ENCODE measurements at places on chromosomes 16 and 17.

GRCh38 chr17:8952191-8952590 is 13.3 kb downstream of the PIK3R5 start:
- DNase-seq: no peak

DNA sequence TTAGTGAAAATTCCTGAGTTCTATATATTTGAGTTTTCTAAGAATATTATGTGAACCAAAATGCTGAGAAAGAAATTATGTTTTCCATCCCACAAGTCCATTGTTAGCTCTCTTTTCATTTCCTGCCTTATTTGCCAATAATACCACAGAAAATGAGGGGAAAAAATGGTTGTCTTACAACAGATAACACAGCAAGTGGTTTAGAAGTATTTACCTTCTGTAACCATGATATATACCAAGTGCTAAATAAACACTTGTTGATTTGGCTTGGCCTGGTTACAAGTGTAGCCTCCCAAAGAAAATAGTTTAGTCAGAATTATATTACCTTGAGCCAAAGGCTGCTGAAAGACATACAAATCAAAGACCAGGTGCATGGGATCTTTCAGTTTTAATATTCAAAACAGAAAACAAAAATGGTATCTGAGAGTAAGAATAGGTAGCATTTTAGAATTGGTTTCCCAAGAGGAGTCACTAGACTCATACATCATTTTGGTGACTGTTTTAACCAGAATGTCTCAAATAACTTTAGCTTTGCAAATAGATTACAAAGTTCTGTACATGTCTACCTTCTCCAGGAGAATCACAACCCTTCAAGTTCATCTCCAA is 439.8 kb upstream of the DYNLRB2 start:
- no peak for DNase-seq

DNA sequence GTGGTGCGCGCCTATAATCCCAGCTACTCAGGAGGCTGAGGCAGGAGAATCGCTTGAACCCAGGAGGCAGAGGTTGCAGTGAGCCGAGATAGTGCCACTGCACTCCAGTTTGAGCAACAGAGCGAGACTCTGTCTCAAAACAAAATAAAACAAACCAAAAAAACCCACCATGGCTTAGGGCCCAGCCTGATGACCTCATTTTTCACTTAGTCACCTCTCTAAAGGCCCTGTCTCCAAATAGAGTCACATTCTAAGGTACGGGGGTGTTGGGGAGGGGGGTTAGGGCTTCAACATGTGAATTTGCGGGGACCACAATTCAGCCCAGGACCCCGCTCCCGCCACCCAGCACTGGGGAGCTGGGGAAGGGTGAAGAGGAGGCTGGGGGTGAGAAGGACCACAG is 1.4 kb upstream of the STH start:
- no peak for DNase-seq

GRCh38 chr17:39027455-39028035 is 60.3 kb upstream of the FBXO47 start:
- no peak for DNase-seq

GRCh38 chr16:17532338-17532995 is 61.7 kb upstream of the XYLT1 start:
- no peak for DNase-seq

GRCh38 chr17:45895969-45896785 is 1.8 kb downstream of the MAPT start:
- DNase-seq: peak; percentile 29

- no peak for DNase-seq
Measured at GRCh38 chr16:12387786-12388185, 411.3 kb downstream of the SNX29 start.

GRCh38 chr17:10646392-10646990 is 10.6 kb downstream of the MYH3 start:
- DNase-seq: peak; percentile 83

DNA sequence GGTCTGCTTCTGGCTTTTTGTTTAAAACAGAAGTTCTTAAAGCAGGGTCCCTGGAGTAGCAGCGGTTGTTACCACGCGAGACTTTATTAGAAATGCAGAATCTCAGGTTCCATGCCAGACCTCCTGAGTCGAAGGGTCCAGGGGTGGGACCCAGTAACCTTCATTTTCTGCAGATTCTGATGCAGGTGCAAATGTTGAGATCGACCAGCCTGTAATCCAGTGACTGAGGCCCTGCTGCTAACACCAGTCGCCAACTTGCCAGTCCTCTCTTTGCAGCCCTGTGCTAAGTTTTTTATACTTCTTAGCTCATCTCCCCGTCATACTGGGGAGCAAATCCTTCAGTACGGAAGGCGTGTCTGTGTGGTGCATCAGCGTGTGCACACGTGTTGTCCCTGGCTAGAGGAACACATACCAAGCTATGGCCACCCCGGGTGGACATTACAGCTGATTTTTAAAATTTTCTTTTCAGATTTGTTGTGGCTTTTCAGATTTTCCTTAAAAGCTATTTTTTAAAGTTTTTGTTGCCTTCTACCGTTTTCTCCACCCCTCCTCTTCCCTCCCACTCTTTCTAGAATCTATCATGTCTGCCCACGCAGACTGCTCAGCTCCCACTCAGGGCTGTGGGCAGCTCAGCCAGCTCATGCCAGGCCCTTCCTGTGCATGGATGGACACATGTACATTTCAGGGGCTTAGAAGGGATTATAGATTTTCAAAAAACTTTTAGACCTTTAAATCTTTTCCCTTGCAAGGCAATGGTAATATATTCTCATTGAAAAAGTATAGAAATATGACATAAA is 57.7 kb downstream of the MEAK7 start:
- no peak for DNase-seq

GRCh38 chr16:4387781-4388180 is 16.1 kb downstream of the VASN start:
- DNase-seq: peak; percentile 11

DNA sequence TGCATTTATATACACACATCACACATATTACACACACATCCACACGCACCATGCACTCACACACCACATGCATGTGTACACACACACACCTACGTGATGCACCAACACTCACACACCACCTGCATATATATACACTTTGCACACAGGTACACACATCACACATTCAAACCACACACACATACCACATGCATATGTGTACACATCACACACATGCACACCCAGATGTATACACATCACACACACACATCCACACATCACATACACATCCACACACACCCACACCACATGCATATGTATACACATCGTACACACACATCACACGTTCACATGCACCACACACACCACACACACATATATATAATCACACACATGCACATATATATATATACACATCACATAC is 281.8 kb downstream of the IRF8 start:
- DNase-seq: no peak

DNA sequence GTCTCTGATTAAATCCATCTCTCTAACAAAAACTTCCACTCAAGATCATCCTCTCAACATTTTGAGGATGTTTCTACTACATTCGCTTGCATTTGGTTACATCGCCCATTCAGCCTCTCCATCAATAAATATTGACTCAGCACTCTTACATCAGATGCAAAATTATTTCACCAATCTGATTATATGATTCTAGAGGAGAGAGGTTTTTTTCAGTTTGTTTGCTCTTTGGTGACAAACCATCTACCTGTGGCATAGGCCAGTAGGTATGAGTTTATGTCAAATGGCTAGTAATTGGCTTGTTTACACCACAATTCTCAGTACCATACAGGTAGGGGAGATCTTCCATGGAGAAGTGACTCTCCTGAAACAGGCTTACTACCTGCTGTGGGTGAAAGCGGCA is 52.3 kb downstream of the TOX3 start:
- DNase-seq: no peak

- no peak for DNase-seq
Measured at GRCh38 chr16:11476676-11477075, 110.0 kb downstream of the LITAF start.

- no peak for DNase-seq
Measured at GRCh38 chr16:12898551-12898950, 2.8 kb upstream of the SHISA9 start.

DNA sequence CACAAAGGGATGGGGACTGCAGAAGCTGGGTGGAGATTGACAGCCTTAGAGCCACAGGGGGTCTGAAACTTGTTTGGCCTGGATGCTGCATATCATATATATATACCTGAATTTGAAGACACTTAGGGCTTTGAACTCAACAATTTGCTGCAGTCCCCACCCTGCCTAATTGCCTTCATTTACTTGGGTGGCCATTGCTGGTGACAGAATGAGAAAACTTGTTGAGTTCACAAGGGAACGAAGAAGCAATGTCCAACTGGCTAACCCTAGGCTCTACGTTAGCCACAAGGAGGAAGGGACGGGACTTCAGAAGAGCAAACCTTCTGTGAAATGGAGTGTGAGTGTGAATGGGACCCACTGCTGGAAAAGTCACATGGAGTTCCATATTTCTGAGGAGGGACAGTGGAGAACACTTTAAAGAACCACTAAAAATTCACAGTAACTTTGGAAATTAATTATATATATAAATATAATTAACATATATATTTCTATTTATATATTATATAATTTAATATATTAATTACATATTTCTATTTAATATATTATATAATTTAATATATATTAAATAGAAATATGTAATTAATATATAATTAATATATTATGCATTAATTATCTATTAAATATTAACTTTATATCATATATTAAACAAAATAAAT is 215.3 kb upstream of the SOX9 start:
- DNase-seq: no peak

DNA sequence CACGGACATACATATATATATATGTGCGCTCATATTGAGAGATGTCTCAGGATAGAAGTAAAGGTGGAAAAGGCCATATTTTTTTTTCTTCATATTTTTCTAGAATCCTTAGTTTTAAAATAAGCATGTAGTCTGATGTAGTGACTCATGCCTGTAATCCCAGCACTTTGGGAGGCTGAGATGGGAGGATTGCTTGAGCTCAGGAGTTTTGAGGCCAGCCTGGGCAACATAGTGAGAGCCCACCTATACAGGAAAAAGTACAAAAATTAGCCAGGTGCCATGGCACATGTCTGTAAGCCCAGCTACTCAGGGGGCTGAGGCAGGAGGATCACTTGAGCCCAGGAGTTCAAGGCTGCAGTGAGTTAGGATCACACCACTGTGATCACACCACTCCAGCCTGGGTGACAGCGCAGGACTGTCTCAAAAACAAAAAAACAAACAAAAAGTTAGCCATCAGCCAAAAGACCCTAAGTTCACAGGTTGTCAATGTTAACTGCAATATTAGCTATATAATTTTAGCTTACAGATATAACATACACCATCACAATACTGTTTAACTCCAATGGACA is 10.4 kb downstream of the ZNF652 start:
- DNase-seq: no peak

GRCh38 chr17:4426499-4427208 is 7.1 kb upstream of the SPNS3 start:
- DNase-seq: no peak

DNA sequence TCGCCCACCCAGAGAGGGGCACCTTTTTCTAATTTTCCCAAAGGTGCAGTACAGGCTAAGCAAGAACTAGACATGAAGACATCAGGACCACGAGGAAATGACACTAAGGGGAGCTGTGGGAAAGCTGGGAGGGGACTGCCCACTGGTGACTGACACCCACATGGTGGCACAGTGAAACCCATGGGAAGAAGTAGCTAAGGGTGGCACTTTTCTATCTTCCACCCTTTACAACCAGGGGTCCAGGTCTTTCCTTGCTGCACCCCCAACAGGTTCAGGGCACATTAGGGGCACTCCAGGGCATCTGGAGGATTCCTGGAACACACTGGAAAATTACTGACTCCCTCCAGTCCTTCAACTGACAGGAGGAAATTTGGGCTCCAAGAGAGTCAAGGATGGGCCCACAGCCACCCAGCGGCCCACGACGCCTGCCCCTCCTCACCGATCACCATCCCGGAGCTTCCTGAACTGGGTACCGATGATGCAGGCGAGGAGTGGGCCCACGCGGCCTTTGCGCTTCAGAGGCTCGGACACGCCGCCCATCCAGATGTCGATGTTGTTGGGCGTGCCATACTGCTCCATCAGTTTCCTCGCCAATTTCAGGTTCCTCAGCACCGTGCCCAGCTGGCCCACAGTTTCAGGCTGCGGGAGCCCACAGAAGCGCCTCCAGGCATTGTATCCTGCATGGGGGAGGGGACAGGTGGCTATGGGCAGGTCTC is 9.4 kb downstream of the MPO start:
- DNase-seq: no peak

GRCh38 chr16:88195269-88195705 is 187.5 kb upstream of the ZNF469 start:
- DNase-seq: no peak

GRCh38 chr17:48726114-48726915 is 2.2 kb downstream of the HOXB13 start:
- DNase-seq: no peak

DNA sequence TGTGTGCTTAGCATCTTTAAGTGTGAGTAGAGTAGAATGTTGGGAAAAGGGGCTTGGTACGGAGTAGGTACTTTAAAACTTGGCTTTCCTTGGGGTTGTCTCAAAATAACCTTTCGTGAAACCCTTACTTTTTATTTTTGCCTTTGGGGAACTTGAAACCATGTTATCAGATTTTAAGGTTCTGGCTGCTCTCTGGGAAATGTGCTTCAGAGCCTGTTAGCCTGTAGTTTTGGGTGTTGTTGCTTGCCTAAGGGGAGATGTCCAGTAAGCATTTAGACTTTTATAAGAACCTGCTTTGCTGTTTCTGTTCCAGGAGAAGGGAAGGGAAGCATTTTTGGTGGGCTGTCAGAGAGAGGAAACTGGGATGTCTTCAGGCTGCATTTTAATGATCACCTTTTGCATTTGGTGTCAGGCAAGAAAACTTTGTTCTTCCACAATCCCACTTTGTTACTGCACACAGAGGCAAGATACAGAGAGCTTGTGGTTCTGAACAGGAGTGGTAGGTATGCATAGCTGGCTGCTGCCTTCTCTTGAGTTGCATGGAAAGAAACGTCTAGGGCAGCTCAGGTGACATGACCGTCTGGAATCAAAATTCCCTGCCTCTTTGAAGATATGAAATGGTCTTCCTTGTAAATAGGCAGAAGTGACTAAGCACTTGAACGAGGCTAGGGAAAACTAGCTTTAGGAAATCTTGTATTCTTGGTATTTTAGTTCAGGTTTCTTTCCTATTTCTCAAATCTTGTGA is 1.7 kb downstream of the RABEP1 start:
- DNase-seq: no peak

Data from WTC11 (cell line).